ENCODE measurements at places on chromosomes 3 and 15.

GRCh38 chr3:186788482-186789370 lies 5.3 kb downstream of the EIF4A2 start:
- no peak for DNase-seq

- DNase-seq, result no peak
Measured at GRCh38 chr3:108222853-108223565, 785 bp upstream of the IFT57 start.

- DNase-seq, result no peak
Measured at GRCh38 chr3:139954146-139954860, 19.3 kb downstream of the CLSTN2 start.

- DNase-seq, result no peak
Measured at GRCh38 chr3:8773941-8774542, 4.6 kb upstream of the OXTR start.

DNA sequence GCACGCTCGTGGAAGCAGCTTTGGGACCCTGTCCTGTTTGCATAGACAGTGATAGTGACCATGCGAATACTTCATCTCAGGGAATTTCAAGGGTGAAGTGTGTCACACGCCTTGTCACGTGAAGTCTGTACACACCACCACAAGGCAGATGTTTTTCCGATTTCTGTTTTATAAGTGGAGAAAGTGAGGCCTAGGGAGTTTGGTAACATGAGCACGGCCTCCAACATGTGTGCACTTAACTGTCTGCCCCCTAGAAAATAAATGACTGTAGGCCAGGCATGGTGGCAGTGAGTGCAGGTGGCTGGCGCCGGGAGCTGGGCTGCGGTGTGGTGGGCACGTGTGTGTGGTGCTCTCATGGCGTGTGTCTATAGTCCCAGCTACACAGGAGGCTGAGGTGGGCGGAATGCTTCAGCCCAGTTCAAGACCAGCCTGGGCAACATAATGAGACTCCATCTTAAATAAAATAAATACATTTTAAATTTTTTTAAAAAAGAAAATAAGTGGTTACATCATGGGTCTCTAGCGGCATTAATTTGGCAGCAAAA lies 42.0 kb downstream of the WHAMM start:
- DNase-seq, result no peak

DNA sequence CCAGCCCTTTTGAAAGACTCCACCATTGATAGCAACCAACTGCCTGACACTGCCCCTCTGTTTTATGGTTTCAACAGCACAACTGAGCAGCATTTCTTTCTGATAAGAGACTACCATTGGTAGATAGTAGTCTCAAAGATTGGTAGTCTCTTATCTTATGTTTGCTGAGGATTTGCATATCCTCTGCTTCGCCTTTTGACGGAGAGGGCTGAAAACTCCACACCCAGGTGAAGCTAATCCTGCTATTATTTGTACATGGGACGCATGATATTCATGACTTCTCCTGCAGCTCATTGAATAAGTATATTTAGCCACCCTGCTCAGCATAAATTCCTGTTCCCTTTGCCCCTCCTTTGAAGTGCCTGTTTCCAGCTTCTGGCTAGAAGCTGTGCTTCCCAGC lies 119.4 kb upstream of the STRIT1 start:
- DNase-seq, result no peak

DNA sequence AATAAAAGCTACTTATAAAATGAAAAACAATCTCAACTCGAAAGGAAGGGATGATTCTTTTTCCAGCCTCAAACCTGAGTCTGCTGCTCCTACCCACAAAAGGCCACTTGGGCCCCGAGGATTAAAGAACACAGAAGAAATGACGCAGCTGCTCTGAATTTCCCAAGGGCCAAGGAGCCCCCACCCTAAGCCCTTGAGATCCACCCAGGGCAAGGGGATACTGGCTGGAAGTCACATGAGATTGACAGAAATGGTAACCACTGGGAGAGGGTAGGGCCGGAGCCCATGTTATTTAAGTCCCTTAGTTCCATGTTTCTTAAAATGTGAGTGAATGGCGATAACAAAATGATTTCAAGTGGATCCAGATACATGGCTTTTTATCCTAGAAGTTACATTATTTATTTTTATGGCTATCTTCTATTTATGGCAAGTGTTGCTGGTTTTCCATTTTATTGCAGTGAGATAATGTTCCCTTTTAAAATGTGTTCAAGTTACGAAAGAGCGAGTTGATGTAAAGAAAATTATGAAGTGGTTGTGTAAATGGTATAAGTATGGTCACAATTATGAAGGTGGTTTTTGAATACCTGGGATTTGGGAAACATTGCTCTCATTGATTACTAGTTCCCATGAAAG lies 16.8 kb downstream of the IGDCC4 start:
- no peak for DNase-seq

- DNase-seq, result no peak
Measured at GRCh38 chr3:186083746-186084145, 25.1 kb downstream of the ETV5 start.

DNA sequence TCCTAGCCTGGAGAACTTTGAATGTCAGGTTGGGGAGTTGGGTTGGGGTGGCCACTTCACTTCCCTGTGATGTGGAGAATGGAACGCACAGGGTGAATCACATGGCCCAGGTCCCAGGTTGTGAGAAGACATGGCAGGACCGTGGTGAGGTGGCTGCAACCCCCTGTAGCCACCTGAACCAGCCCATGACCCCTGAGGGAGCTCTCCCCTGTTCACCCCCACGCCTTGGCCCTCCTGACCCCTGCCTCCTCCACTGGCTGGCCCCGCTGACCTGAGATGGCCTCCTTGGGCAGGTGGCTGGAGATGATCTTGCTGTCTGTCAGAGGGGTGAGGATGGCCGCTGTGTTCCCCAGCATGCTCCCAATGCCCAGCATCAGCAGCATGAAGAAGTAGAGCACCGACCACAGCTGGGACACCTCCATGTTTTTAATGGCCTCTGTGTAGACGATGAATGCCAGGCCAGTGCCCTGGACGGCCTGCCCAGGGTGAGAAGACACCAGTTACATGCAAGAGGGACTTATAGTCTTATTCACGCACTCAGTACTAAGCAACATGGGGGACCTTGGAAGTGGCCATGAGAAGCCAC lies 31.0 kb downstream of the SLC6A20 start:
- DNase-seq, result no peak

- no peak for DNase-seq
Measured at GRCh38 chr3:30623351-30623750, 16.9 kb downstream of the TGFBR2 start.

DNA sequence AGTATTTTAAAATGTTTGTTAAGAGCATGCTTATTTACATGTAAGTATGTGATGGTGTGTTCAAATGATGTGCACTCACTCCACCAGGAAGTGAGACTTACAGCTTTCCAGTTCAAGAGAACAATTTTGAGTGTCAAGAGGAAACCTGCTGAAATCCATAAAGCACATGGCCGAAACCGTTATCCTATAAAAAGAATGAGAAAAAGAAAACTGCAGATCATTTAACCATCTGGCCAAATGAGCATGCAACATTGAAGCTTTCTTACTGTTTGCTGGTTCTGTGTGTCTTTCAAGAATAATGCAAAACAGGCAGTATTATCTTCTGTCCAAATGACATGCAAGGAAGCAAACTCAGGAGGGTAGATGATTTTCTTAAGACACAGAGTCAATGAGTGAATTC lies 26.3 kb downstream of the GABRR3 start:
- DNase-seq, result no peak

GRCh38 chr3:194312743-194313281 lies 38.3 kb downstream of the CPN2 start:
- DNase-seq, result no peak

GRCh38 chr3:25554376-25554775 lies 110.3 kb downstream of the TOP2B start:
- no peak for DNase-seq

DNA sequence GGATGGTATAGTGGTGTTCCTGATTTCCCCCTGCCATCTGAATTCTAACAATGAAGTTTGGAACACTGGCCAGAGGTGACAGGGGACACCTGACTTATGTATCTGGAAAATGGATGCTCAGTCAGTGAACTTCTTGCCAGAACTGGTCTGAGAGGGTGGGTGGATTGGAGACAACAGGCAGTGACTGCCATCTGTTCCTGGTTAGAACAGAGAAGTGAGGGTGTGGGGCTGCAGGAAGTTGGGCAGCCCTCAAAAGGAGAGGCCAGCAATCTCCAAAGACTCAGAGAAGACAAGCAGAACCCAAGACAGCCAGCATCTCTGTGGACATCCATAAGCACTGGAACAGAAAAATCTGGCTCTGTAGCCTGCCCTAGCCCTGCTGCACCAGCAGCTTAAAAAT lies 50.5 kb downstream of the ANP32A start:
- DNase-seq, result no peak

DNA sequence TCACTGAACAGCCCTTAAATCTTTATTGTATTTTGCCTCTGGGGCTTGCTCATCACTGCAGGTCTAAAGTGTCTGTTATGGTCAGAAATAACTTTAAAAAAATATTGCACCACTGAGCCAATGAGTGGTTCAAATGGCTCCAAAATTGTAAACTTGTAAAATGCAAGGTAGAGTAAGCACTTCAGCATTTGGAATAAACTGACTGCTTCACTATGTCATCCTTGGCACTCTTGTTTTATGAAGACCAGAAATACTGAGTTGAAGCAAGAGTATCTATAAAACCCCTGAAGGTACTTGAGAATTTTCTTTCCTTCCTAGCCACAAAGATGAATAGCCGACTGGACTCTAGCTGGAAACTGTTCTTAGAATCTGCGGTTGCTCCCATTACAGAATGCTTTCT lies 390.3 kb upstream of the DPH6 start:
- DNase-seq, result no peak

DNA sequence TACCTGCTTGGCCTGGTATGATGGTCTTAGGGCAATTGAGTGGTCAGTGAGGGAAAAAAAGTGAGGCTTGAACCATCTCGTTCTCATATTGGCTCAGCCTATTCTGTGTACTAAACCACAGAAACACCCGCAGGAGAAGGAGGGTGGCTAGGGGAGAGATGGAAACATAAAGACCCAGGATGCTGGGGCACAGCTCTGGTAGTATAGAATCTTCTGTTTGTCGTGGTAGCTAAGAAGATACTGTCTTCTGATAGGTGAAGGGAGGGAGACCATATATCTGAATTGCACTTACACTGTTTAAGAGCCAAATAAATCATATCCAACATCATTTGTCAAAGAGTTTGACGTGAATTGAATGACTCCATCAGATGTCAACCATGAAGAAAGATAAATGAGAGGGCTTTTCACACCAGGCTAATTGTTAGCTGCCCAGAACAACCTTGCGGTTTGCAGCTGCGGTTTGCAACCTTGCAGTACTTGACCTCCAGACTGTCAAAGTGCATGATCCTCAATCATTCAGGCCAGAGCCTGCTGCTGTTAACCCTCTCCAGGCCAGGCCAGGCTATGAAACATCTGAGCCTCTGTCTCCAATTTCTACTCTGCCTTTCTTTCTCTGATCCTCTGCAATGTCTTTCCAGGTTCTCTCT lies 40.9 kb upstream of the PIK3R4 start:
- DNase-seq, result no peak

DNA sequence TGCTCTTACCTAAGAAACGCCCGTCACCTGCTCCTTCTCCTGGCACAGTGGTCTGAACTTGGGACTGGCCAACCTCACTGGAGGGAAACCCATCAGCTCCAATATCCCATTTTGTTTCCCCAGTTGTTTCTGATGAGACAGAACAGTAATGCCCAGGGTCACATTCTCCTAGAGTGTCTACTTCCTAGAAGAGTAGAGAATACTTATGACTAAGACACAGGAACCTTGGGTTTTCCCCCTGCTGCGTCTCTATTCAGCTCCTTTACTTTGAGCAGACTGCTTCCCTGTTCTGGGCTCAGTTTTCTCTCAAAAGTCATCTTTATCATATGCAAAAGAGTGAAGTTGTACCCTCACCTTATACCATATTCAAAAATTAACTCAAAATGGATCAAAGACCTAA lies 79.4 kb downstream of the POLR2M start:
- DNase-seq, result no peak

- DNase-seq, result peak; percentile 46
Measured at GRCh38 chr15:40511472-40512133, 40.8 kb downstream of the CHST14 start.

DNA sequence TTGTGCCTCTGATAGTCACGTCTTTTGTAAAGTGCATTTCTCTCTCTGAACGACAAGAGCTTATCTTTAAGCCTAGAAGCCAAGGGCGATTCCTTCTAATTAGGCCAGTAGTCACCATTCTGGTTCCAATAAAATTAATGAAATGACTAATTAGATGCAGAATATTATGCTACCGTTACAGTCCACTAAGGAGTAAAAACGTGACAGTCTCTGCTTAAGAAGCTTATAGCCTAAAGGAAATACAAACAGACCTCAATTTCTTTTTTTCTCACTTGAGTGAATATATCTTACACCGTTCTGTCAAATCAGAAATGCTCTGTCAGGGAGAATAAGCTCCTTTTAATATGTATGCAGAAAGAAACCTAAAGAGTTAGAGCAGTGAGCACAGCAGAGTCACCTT lies 236.1 kb downstream of the CD47 start:
- DNase-seq, result no peak

DNA sequence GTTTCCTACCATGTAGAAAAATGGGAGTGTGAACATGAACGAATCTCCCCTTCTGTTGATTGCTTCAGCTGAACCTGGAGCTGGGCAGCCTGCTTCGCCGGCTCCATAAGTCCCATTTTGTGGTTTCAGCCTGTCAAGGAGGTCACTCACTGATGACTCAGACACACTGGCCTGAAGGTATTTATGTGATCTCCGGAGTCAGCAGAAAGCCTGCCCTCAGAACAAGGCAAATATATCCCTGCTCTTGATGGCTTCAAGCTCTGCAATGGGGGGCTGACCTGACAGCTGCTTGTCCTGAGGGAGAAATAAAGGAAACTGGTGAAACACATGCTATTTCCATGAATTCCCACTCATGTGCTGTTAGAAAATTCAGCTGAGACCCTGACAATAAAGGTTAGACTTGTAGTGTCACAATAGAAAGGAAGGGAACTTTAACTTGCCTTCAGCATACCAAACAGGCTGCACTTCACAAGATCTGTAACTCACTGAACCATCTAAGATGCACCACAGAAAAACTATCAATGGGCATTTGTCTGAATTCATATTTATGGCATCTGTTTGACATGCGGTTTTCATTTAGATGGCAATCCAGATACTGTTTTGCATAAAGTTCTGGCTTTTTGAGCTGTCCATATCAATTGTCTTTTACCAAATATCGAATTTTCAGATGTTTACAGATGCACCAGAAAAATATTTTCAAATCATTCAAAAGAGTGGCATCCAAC lies 282.0 kb upstream of the VEPH1 start:
- DNase-seq, result no peak

Data from activated T-cell treated with anti-CD3 and anti-CD28 coated beads, Interleukin-2, amount 50 U/mL, for 48 hours (primary cell).